ENCODE measurements at places on chromosomes 3 and 15. TPM values are rescaled to one million over a fixed set of nuclear protein-coding genes. Genes with fewer than 3 reads are reported as not detected.

PRKCI gene
- total RNA-seq, result 35.2 TPM

- DNase-seq, result no peak
Measured at GRCh38 chr3:46929324-46929723, 47.2 kb downstream of the CCDC12 start.

DNA sequence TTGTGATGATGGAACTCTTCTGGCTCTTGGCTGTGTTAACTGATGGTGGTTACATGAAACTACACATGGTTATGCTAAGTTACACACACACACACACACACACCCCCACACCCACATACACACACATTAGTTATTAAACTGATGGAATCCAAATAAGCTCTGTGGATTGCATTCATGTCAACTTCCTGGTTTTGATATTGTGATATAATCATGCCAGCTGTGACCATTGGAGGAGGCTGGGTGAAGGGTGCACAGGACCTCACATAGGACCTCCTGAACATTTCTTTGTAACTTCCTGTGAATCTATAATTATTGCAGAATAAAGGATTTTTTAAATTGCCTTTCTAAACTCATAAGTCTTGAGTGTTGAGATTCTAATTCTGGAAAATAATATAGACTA lies 58.9 kb upstream of the LIMD1 start:
- DNase-seq, result no peak

- peak; percentile 35 for DNase-seq
Measured at GRCh38 chr3:138114431-138114918, 933 bp downstream of the DZIP1L start.
